ENCODE measurements at places on chromosomes 7 and 10. TPM values are rescaled to one million over a fixed set of nuclear protein-coding genes. Genes with fewer than 3 reads are reported as not detected.

- DNase-seq = no peak
These were observed 182.9 kb downstream of the PFKFB3 start for GRCh38 chr10:6385665-6386064.

DNA sequence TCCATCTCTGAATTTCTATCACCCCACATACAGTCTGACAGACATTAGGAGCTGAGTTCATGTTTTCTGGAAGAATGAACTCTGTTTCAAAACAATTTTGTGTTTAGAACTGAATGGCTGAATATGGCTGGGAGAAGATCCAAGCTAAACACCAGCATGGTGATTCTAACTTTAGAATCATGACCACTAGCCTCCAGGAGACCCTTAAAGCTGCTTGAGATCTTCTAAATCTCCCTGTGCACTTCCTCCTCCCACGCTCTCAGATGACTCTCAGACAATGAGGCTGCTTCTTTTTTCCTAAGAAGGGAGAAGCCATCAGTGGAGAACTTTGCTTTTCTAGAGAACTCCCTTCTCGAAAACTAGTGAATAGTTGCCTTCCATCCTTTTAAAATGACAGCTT lies 711.2 kb downstream of the GRID1 start:
- DNase-seq = no peak

GRCh38 chr7:132735476-132735875 lies 159.2 kb upstream of the PLXNA4 start:
- DNase-seq = no peak

The SPDYE2B gene
- not detected for total RNA-seq

GRCh38 chr7:31419505-31420055 lies 79.1 kb upstream of the NEUROD6 start:
- no peak for DNase-seq

The ARHGEF35 gene
- total RNA-seq = 2.6 TPM

Measured in activated CD8-positive, alpha-beta T cell treated with anti-CD3 and anti-CD28 coated beads, Interleukin-2, amount 10 ng/mL, durations not matched to agents 7 days and 5 days (primary cell).